ENCODE measurements at places on chromosomes 4 and X.
A peak's percentile ranks its signal among the peaks of the same experiment; 100 is the strongest.

DNA sequence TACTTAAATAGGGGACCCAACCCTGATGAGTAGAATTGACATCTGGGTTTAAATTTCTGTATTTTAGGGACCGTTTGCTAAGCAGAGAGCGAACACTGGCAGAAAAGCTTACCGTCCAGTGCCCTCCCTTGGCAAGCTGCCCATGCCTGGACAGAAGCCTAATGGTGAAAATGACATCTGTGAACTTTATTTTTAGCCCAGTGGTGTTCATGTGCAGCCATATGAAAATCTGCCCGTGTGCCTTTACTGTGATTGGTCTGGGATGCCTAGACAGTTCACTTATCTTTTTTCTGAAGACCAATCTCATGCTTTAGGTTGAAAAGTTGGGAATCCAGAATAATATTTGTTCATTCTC, 1.1 kb downstream of the STBD1 start:
- DNase-seq: peak; percentile 32

DNA sequence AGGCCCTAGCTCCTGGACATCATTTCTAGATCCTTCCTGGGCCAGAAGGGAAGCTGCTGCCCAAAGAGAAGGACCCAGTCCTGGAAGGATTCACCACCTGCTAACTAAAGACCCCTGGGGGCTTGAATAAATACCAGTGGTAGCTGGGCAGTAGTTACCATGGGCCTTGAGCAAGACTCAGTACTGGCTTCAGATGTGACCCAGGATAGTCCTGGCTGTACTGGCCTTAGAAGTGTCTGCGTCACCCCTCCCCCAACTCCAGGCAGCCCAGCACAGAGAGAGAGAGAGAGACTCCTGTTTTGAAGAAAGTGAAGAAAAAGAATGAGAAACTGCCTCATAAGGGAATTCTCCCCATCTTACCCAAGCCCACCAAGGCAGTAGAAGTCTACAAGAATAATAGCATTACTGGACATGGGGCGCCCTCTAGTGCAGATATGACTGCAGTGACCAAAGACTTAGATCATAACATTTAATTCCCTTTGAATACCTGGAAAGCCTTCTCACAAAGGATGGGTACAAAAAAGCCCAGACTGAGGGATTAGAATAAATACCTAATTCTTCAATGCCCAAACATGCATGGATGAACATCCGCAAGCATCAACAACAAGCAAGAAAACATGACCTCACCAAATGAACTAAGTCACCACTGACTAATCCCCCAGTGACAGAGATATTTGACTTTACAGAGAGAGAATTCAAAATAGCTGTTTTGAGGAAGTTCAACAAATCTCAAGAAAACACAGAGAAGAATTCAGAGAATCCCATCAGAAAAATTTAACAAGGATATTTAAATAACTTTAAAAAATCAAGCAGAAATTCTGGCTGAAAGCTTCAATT, 171.8 kb downstream of the HNRNPD start:
- DNase-seq: peak; percentile 52

DNA sequence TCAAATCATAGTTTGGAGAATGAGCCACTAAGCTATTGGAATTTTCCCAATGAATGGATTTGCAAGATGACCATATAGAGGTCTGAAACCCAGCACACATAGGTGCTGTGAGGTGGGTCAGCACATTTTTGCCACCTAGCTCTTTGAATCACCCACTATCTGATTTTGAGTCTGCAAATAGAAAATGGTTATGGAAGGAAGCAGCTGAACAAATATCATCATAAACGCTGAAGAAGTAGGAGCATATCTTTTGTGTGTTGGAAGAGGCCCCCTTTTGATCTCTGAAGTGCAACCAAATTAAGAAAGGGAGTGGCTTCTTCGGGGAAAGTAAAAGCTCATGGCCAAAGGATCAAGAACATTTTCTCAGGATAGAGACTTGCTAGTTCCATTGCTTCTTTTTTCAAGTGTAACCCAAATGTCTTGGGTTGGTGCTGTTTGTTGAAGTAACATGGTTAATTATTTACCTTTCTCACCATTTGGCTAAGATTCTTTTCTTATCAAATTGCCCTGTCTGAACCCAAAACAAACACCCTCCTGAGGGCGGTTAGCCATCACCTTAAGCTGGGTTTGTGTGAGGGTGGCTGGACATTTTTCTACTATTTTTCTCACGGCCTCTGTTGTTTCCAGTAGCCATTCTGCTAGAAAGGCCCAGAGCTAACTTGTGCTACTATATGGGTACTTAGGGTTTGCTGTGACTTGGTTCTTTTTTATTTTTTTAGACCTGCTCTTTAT, 18.4 kb upstream of the SORBS2 start:
- DNase-seq: no peak

- DNase-seq: no peak
These were observed 17.4 kb upstream of the UBA1 start for GRCh38 chrX:47176101-47176740.

- no peak for DNase-seq
These were observed 803.8 kb upstream of the AMOT start for GRCh38 chrX:113644426-113644825.

DNA sequence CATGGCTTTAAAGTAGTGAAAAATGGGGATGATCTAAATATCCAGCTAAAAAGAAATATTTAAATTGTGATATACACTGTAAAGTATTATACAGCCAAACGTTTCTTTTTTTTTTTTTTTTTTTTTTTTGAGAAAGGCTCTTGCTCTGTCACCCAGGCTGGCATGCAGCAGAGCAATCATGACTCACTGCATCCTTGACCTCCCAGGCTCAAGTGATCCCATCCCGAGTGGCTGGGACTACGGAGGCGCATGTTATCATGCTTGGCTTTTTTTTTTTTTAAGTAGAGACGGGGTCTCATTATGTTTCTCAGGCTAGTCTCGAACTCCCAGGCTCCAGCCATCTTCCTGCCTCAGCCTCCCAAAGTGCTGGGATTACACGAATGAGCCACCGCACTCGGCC, 17.1 kb downstream of the SMIM14 start:
- peak; percentile 83 for DNase-seq

DNA sequence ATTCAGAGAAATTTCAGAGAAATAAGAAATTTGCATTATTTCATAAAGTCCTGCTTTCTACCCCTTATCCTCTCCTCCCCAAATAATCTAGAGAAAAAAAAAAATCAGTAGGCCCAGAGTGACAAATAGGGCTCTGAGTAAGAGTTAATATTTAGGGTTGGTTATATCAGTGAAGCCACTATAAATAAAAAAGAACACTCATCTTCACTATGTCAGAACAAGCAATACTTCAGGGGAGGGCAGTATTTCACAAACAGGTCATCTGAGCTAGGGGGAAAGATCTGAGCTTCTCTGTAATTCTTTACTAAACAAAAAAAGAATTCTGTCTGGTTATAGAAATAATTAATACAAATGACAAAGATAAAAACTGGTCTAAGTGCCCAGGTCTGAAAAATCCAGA, 39.4 kb downstream of the PDE5A start:
- DNase-seq: no peak

DNA sequence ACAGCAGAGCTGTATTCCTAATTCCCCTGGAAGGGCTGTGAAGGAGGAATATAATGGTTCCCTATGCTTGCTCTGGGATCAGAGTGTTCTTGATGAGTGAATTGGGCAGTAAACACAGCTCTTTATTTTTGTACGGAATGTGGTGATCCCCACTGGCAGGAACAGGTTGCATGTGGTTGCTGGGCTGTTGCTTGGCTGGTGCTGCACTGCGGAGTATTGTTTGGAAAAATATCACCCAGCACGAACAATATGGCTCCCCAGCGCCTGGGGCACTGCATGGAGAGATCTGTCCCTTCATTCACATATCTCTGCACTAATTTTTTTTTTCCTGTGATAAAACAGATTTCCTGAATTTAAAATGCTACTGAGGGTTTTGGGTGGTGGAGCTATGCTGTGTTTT, 119.7 kb downstream of the MGST2 start:
- DNase-seq: no peak

GRCh38 chr4:7382634-7383014, 52.1 kb downstream of the PSAPL1 start:
- DNase-seq: no peak

DNA sequence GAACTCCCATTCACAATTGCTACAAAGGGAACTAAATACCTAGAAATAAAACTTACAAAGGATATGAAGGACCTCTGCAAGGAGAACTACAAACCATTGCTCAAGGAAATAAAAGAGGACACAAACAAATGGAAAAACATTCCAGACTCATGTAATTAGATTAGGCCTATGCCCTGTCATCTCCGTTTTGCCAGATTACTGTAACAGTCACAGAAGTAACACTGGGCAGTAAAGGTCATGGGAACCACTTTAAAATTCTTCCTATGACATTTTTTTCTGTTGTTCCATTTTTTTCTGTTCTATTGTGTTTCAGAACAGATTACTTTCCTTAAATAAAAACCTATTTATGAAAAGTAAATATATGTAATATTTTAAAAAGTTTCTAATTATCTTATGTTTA, 199.4 kb upstream of the CENPE start:
- no peak for DNase-seq

- no peak for DNase-seq
These were observed 123.2 kb downstream of the FHIP1A start for GRCh38 chr4:151532001-151532708.

Measured in kidney tubule cell (primary cell).